Stimulated activated CD4-positive, alpha-beta T cell treated with anti-CD3 and anti-CD28 coated beads, Interleukin-2, amount 100 ng/mL, for 4 hours (primary cell): ENCODE measurements at places on chromosomes 11 and 22.

DNA sequence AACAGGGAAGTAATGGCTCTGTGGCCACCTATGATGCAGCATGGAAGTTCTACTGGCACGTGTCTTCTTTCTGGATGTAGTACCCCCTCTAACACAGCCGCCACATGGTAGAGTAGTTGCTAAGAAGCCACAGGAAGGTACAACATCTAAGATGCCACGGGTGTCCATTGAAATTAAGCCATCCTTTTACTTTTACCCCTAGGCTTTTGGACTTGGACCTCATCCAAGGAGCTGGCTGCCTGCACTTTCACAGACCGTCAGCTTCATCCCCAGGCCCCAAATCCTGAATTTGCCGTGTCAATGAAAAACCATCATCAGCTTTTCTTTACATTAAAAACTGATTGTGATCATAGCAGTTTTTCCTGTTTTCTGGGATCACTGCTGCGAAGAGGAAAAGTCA is 102.4 kb downstream of the RPL27A start:
- no peak for DNase-seq

GRCh38 chr11:75938543-75938942 is 123.5 kb downstream of the UVRAG start:
- DNase-seq = no peak

GRCh38 chr11:1276041-1276790 is 33.2 kb downstream of the TOLLIP start:
- DNase-seq = no peak

DNA sequence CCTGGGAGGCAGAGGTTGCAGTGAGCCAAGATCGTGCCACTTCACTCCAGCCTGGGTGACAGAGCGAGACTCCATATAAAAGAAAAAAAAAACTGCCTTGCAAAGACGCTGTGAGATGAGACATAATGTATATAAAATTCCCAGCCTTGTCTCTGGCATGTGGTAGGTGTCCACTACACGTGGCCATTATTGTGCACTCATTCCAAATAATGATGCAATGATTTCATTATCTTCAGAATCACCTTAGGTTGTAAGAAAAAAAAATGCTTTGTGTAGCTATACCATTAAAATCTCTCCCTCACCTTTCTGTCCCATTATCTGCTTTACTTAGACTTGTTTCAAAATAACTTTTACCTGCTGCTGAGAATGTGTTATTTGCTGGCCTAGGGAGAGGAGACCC is 41.6 kb downstream of the C11orf96 start:
- no peak for DNase-seq

DNA sequence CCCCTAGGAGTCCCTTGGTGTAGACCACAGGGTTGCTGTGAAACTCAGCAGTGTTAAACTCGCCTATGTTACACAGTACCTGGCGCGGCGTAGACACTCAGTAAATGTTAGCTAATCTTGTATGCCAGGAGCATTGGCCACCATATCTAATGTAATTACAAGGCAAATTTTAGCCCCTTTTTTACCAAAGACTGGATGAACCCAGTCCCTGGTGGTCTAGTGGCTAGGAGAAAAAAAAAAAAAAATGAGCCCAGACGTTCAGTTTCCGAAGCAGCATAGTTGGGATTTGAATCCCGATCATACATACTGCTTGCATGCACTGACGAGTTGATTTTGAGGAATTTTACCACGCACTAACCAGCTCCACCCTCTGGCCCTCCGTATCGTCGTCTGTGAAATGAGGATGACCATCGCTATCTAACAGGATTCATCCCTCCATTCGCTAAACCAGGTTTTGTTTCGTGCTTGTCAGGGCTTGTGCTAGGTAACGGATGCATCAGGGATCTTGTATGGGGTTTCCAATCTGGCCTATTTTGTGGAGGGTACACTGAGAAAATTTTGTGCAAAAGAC is 688 bp downstream of the PTS start:
- no peak for DNase-seq

GRCh38 chr11:47338396-47339241 is 13.9 kb downstream of the MYBPC3 start:
- no peak for DNase-seq

DNA sequence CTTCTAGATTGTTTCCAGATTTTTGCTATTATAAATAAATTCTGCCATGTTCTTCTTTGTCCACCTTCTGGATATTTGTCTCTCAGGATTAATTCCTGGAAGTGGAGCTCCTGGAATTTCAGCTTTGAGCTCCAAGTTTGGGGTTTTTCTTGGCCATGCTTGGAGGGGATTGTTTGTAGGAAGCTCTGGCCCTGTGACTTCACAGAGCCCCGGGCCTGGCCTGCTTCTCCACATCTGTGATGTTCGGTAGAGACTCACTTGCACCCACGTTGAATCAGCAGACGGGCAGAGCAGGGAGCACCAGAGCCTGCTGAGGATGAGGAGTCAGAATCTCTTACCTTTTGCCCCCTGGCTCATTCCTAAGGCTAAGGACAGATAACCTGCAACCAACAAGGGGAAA is 35.7 kb downstream of the LRRC32 start:
- DNase-seq = no peak

- DNase-seq = no peak
These were observed 177.5 kb downstream of the TMEM135 start for GRCh38 chr11:87215236-87215635.

DNA sequence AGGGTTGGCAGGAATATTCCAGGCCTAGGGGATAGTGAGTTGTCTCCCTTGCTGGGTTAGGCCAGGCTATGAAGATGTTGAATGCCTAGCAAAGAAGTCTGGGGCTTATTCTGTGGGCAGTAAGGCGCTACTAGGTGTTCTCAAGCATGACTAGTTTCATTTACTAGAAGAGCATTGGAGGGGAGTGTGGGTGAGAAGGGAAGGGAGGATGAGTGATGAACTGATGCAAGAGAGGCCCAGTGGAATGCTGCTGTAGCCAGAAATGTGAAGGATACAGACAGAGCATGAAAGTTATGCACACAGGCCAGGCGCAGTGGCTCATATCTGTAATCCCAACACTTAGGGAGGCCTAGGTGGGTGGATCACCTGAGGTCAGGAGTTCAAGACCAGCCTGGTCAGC is 33.5 kb downstream of the POU2F3 start:
- DNase-seq = no peak

DNA sequence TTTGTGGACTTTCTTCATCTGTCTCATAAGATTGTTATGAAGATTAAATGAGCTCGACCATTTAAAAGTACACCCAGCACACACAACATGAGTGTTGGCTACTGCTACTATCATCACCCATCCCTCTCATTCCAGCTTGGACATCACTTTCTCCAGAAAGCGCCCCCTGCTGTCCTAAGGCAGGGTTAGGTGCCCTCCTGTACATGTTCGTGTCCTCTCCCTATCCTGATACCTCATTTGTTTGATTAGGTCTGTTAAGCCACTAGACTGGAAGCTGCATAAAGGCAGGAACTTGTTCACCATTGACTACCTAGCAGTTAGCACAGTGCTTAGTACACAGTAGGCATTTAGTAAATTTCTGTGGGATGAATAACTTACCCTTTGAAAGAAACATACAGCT is 85.5 kb downstream of the ENTHD1 start:
- DNase-seq = peak; percentile 6

- no peak for DNase-seq
These were observed 25.0 kb downstream of the USP35 start for GRCh38 chr11:78213526-78214330.

GRCh38 chr11:116577273-116577672 is 195.5 kb downstream of the BUD13 start:
- DNase-seq = no peak

GRCh38 chr11:23480736-23481135 is 620.5 kb upstream of the CCDC179 start:
- no peak for DNase-seq

DNA sequence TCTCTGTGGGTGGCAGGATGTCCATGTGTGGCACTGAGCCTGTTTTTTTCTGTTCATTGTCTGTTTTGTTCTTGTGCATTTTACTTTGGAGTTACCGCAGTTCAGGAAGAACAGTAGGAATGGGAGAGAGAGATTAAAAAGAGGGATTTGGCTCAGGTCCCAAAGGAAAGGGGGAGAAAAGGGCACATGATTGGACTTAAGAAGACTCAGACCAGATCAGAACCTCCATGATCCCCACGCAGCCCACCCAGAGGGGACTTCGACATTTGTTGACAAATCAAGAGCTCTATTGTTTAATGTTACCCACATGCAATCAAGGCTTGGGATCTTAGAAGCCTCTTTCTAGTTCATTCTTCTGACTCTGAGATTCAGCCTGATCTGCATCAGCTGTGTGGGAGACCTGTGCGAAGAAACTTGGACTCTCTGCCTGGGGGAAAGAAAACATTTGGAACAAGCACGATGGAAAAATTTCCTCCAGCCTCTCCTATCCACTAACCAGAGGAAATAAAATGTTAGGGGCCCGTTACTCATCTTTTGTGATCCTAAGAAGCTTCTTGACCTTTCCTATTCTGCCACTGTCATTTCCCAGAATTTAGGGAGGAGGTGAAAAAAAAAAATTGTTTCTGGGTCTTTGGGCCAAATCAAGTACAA is 119.2 kb downstream of the SPON1 start:
- DNase-seq = no peak

- no peak for DNase-seq
These were observed 2.7 kb downstream of the CRYBB1 start for GRCh38 chr22:26615149-26615548.

DNA sequence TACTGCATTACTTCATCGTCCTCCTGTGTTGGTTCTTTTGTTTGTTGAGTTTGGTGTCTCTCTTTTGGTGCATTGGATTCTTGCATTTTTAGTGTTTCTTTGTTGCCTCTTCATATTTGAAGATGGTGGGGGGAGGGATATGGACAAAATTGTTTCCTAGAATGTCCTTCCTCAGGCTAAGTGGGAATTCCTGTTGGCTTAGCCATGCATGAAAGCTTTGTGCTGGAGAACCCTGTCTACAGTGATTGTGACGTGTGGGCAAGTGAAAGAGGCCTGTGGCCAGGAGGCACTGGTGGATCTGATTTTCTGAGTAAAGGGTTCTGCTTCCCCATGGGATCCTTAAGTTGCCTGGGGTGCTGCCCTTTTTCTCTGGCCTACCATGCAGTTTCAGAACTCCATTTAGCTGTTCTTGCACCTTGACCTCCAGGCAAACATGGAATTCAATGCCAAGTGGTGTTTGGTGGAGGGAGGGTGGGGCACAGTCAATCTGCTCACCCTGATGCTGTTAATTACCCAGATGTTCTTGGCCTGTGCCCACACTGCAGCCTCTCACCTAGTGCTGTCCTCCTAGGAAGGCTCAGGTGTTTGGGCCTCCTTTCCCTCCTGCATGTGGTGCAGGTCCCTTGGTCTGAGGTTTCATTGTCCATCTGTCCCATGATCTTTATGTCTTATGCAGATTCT is 46.3 kb upstream of the SLC22A12 start:
- no peak for DNase-seq
